HCEC 1CT (cell line): ENCODE measurements at places on chromosomes 1 and 21.
A peak's percentile ranks its signal among the peaks of the same experiment; 100 is the strongest.

GRCh38 chr1:206725109-206725963 is 40.6 kb downstream of the MAPKAPK2 start:
- peak; percentile 61 for DNase-seq

DNA sequence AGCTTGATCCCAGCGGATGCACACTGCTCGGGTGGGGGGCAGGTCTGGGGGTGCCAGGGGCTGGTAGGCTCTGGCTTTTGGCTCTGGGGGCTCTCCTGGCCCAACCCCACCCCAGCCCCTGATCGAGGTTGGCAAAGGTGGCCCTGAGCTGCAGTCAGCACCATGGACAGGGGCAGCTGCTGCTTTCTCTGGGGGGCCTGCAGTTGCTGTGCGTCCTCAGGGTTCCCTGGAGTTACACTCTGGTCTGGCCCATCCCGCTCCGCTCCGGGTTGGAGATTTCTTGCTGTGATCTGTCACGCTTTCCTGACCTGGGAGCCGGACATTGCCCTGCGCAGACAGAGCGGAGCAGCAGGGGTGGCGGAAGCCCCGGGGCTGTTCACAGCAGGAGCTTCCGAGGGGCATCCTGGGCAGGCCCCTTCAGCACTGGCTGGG is 8.0 kb upstream of the PLCH2 start:
- DNase-seq, result no peak

DNA sequence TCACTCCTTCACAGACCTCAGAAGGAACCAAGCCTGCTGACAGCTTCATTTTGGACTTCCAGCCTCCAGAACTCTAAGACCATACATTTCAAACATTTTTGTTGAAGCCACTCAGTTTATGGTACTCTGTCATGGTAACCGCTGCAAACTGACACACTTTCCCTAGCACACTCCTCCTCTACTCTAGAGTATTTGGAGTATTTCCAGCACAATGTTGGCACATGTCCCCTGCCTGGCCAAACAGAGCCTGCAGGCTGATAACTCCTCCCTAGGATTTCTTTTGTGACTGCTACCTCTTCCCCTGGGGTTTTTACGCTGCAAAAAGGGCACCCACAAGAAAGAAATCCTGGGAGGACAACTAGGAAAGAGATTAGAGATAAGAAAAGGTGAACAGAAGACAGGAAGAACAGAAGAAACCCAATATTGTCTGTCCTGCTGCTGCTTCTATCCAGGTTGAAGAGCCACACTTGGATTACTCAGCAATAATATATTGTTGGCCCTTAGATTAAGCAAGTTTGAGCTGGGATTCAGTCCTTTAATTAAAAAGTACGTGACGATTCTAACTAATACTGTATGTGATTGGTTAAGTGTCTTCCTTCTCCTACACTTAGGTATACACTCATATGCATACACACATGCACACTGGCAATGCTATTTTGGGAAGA is 844.1 kb downstream of the LTN1 start:
- DNase-seq, result no peak

DNA sequence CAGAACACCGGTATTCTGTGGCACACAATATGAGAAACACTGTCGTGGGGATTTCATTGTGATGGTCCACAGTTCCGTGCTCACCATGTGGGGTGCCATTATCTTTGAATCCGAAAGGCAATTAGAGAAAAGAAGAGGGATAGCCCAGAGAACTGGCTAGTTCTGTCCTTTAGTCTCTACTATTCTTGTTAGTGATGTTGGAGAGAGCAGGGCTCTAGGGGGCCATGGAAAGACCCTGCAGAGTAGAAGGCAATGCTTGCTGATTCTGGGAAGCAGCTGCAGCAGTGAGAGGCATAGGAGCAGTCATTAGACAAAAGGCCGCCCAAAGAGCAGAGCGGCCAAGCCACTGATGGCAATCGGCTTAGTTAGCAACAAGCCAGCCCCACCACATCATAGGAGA is 146.3 kb downstream of the TSEN15 start:
- DNase-seq, result no peak

DNA sequence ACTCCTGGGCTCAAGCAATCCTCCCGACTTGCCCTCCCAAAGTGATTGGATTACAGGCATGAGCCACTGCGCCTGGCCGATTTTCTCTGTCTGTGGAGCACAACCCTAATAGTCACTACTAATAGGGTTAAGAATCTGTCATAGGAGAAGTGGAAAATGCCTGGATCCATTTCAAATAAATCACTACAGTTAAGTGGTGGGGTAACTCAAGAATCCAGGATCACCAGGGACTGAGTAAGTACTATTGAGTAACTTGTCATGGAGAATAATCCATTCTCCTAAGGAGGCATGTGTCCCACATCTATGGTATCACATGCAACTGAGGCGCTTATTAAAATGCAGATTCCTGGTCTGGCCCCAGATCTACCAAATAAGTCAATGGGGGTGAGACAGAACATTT is 53.2 kb downstream of the OPTC start:
- DNase-seq, result no peak

GRCh38 chr1:222680080-222680479 is 32.2 kb downstream of the AIDA start:
- DNase-seq, result no peak
